Pons (tissue), 1 donor: ENCODE measurements at places on chromosomes 7 and 10.

DNA sequence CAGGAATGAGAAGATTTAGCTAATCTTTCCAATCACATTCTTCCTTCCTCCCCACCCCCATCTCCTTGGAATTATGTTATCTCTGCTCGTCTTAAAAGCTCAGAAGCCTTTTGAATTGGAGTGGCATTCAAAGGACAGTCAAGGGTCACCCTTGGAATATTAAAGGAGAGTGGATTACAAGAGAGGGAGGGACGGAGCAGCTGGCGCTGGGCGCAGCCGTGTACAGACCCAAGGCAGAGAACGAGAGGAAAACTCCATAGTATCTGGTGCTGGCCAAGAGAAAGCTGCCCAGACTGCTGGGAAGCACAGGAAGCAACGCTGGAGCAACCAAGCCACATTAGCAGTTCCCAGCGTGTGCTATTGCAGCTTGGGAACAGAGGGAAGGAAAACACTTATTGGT lies 95.7 kb downstream of the POU6F2 start:
- peak; percentile 22 for DNase-seq

GRCh38 chr10:62270020-62270419 lies 1.4 kb upstream of the RTKN2 start:
- DNase-seq = no peak

DNA sequence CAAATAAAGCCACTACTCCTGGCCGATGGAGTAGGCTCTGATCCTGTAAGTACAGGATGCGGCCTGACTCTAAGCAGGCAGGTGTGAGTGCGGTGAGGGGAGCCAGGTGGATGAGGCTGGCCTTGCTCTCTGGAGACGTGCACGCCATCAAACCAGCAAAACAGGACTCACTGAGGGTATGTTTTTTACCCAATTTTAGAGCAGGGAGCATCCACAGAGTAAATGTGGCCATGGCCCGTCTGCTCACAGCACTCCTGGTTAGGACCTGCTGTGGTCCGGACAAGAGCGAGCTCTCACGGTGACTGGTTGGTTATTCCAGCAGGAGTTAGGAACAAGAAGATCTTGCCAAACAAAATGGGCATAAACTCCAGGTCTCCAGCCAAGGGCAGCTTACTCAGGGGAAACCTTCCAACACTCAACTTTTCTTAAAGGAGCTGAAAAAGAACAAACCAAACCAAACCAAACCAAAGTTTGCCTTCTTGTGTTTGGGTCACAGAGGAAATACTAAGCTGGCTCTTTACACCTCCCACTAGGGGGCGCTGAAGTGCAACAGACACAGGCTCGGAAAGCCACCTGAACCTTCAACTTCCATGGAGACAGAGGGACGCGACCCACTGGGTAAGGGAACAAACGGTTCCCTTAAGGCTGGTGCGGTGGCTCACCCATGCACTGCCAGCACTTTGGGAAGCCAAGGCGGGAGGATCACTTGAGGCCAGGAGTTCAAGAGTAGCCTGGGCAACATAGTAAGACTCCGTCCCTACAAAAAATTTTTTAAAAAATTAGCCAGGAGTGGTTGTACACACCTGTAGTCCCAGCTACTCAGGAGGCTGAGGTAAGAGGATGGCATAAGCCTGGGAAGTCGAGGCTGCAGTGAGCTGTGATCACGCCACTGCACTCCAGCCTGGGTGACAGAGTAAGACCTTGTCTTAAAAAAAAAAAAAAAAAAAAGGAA lies 122.4 kb downstream of the CLEC2L start:
- DNase-seq = peak; percentile 98

DNA sequence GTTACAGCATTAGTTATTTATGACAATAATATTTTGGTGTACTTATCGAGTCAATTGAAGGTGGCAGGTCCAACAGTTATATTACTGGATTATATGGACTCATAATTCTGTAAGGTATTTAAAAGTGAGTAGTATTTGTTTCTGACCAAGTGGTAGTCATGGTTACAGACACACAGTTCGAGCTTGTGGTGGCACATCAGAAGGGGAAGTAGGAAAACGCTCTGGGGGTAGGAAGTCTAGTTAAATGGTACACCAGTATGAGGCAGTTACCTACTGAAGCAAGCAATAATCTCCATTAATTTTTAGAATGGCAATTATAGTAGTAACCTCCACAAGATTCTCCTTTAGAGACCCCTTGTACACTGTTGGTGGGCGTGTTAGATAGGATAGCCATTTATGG lies 541.2 kb downstream of the ETV1 start:
- DNase-seq = no peak

- no peak for DNase-seq
These were observed 26.0 kb upstream of the TMEM140 start for GRCh38 chr7:135121868-135122267.

DNA sequence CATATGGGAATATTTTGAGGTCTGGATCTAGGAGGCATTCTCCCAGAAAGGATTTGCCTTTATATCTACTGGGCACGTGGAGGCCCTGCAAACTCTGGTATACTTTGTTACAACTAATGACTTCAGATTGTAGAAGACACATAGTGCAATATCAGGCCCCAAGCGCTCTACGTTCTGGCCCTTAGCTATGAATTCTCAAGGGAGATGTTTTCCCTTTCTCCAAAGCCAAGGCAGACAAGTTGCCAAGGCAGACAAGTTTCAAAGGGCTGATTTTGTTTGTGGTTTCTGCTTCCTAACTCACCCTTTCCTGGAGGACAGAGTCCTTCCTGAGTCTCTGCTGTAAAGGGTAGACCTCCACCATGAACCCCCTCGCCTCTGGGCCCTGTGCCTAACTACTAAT lies 99.4 kb upstream of the CTTNBP2 start:
- DNase-seq = no peak

DNA sequence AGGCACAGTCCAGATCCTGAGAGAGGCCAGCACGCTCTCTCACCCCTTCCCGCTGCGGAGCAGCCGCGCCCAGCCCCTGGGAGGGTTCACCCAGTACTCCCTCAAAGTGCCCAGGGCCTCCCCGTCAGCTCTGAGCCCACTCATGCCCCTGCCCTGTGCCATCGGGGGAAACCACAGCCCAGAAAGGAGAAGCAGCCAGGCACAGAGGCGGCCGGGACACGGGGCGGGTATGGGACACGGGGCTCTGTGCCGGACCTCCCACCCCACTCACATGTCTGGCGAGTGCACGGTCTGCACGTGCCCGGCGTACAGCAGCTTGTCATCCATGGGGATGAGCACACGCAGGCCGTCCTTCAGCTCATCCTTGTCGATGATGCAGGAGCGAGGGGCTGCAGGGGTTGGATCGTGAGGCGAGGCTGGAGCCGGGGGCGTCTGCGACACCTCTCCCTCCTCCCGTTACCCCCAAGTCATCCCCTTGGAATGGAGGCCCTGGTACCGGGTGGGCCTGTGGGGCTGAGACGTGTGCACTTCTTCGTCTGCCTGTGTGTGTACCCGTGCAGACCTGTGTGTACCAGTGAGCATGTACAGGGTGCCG lies 38.2 kb downstream of the SLC29A4 start:
- no peak for DNase-seq

DNA sequence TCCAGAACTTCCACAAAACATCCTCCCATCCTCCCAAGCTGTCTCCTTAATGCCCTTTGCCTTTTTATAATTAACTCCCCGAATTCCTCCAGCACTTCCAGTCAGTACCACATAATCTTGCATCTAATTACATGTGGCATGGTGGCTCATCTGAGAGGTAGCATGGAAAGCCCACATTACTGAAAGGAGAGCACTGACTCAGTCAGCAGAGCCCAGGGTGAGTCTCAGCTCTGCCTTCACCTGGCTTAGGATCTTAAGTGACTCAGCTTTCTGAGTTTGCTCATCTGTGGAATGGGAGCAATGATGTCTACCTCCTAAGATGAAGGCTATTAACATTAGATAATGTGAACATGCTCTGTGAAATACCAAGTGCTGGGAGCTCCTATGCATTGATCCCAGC lies 433.9 kb downstream of the SORCS3 start:
- no peak for DNase-seq

DNA sequence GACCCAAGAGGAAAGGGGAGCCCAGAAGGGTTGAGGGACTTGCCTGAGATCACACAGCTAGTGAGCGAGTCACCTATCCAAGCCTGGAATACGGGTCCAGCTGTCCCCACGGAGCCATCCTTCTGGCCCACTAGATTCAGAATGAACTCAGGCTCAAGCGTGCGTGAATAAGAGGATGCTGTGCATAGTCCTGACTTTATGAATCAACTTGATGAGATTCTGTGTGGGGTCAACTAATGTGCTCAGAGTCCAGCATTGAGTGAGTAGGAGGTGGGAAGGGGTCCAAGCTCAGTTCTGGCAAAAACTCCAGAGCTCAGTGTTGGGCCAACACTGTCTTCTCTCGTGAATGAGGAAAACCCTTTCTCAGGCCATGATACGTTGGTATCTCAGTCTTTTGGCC lies 41.4 kb downstream of the CAMK1D start:
- no peak for DNase-seq

DNA sequence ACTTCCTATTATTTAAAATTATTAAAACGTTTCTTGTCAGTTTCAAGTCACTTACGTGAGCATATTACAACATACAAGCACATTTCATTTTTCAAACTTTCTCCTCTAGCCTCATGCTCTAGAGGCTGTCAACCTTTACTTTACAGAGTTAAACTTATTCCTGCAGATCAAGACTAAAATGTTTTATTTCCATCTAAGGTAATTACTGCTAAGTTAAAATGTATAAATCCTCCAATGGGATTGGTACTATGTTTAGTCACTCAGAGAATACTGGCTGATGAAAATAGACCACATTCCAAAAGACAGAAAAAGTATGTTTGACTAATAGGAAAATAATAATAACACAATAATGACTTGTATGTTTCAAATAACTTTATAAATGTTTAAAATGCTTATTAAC lies 8.4 kb upstream of the TRDMT1 start:
- DNase-seq = no peak

- DNase-seq = no peak
These were observed 8.1 kb downstream of the MYL10 start for GRCh38 chr7:101620991-101621390.

DNA sequence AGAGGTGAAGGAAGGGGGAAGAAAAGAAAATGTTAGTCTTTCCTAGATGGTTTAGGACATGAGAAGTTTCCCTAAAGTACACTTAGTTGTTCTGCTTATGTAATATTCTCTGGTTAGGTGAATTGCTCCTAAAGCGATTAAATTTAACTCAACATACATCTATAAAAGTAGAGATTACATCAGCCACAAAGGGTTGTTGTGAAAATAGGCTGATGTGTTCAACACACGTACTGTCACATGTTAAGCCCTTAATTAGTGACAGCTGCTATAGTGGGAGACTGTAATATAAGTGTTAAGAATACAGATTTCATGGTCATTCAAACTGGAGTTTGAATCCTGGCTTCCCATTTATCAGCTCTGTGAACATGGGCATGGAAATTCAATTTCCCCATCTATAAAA lies 12.8 kb downstream of the HECTD2 start:
- DNase-seq = no peak

- no peak for DNase-seq
These were observed 817.1 kb downstream of the TYW1 start for GRCh38 chr7:67813621-67814292.

GRCh38 chr10:78524941-78525340 lies 491.3 kb downstream of the RPS24 start:
- DNase-seq = no peak

DNA sequence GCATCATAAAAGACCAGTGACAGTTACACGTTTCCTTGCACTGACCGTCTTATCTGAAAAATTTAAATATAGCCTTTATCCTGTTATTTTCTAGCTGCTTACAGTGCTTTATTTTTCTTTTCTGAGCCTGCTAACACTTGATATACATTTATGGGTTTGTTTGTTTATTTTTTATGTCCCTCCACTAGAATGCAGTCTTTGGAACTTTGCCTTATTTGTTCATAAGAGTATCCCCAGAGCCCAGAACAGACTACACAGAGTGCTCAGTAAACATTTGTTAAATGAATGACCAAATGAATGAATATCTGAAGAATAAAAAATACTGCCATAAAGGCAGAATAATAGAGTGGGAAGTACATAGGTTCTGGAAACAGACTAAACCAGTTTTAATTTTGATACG lies 202.3 kb upstream of the LRRN3 start:
- no peak for DNase-seq

GRCh38 chr7:118793582-118793981 lies 569.1 kb downstream of the ANKRD7 start:
- no peak for DNase-seq

GRCh38 chr10:102433619-102434046 lies 1.3 kb upstream of the CUEDC2 start:
- DNase-seq = no peak

- no peak for DNase-seq
These were observed 159.9 kb downstream of the CALCR start for GRCh38 chr7:93414574-93414973.

DNA sequence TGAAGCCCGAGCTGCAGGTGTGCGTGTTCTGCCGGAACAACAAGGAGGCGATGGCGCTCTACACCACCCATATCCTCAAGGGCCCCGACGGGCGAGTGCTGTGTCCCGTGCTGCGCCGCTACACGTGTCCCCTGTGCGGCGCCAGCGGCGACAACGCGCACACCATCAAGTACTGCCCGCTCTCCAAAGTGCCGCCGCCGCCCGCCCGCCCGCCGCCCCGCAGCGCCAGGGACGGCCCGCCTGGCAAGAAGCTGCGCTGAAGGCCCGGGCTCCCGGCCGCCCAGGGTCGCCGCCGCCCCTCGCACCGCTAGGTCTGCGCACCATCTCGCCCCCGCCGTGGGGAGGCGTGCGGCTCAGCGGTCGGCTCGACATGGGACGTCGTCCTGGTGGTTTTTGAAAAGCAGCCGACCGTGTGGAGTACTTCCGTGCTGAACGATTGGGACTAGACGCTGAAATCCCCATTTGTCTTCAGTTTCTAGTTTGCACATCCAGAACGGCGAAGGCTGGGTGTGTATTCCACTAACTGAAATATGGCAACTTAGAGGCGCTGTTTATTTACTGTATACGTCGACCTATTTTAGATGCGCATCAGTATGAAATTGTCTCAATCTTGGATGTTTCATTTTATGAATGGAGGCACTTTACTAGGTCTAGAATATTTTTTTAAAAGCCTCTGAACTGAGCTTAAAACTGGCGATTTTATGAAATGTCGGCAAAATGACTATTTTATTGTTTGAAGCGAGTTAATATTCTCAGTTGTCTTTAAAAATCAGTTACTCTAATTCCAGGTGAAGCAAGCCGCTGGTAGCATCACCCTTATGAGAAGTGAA lies 1.1 kb downstream of the NANOS1 start:
- DNase-seq = no peak

- DNase-seq = no peak
These were observed 393.4 kb upstream of the MKI67 start for GRCh38 chr10:128519581-128519980.

GRCh38 chr7:33973231-33974015 lies 68.1 kb downstream of the BMPER start:
- DNase-seq = no peak

DNA sequence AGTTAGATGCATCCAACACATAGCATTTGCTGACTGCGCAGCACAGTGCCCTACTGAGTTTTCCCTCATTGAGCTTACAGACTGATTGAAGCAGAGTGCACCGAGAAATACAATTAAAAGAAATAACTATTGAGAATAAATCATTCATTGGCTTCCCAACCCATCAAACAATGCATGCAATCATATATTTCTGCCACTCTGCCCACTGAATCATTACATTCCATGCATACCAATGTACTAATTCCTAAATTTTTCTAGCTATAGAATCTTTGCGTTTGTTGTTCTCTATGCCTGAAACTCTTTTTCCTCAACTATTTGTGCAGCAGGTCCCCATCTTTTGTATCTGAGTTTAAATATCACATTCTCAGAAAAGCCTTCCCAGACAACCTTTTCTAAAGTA lies 783.8 kb downstream of the SORCS1 start:
- DNase-seq = no peak

- DNase-seq = no peak
These were observed 48.2 kb upstream of the ANKRD1 start for GRCh38 chr10:90969121-90969534.
